ENCODE measurements at places on chromosomes 7 and 10.

DNA sequence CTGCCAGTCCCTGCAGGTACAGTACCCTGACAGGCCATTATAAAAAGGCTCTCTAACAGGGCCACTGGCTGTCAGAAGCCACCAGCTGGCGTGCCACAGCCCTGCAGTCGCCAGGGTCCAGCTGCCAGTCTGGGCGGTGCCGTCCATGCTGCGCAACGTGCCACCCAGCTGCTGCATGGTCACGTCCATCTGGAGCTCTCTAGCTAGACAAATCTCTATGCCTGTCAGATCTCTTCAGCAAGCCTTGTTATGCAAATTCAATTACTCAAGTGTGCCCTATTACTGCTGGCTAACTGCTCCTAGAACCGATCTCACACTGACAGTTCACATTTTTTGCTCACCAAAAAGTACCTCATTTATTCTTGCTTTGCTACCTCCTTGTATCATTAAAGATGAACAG is 75.9 kb downstream of the HIBADH start:
- peak; percentile 65 for DNase-seq

- no peak for DNase-seq
Observed at GRCh38 chr7:155466814-155467733, 9.1 kb downstream of the EN2 start.

GRCh38 chr7:19089378-19089777 is 28.1 kb downstream of the TWIST1 start:
- DNase-seq, result no peak

GRCh38 chr10:125772112-125772863 is 3.3 kb downstream of the MMP21 start:
- no peak for DNase-seq

DNA sequence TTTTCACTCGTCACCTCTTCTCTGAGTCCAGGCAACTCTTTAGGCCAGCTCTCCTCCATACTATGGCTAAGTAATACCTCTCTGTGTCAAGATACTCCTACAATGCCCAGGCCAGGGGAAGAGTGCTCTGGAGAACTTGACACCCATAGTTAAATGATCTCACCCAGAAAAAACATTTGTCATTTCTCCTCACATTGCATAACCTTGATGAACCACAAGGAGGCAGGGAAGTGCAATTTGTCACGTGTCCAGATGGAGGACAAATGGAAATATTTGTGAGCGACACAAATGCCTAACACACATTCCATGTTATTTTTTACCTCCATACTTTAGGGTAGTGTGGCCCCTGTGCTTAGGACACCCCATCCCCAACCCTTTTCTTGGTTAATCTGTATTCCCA is 78.3 kb downstream of the HTR7 start:
- no peak for DNase-seq

DNA sequence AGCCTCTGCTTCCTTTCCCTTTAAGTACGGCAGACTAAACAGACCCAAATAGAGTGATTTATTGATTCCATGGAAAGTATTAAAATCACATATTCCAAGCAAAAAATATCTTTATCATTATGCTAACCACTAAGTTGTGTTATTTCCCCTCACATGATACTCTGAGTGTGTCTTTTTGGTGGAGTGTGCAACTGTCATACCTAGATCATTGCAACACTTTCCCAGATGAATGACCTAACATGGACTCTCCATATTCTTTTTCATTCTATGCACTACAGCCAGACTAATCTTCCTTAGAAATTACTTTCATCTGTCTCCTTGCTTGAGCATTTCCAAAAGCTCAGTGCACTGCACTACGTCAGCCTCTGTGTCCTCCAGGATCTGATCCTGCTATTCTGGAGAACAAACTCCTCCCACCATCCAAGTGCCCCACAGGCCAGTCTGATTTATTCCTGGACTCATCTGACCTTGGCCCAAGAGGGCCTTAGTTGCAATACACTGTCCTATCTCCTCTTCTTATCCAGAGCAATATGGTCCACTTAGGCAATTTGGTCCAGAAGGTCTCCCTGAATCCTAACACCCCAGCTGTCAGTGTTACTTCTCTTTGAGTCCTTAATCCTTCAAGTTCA is 263.3 kb upstream of the KLF6 start:
- no peak for DNase-seq

DNA sequence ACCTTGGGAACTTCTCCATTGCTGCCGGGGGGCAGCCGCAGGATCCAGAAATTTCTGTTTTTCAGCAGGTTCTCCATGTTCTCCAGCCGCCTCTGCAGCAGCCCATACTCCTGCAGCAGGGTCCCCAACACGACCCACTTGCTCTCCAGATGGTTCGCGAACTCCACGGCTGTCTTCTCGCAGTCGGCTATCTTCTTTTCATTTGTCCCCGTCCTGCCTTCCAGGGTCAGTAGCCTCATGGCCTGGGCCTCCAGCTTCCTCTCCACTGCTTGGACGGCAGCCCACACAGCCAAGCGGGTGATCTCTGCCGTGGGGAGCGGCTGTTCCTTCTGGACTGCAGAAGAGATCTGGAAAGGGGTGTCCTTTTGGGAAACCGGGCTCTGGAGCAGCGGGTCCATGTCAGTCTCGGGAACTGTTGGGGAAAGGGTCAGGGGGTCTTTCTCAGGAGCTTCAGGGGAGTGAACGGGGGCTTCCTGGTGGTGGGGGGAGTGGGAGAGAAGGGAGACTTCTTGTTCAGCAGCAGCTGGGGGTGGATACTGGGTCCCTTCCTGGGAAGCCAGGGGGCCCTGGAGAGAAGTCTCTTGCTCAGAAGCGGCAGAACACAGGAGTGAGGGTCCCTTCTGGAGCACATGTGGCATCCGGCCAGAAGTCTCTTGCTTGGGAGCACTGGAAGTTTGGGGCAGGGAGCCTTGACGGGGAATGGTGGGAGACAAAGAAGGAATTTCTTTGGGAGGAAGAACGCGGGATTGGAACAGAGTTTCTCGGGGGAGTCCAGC is 5.5 kb downstream of the ZNF777 start:
- DNase-seq, result no peak
